T-cell (primary cell): ENCODE measurements at places on chromosomes 13 and 19.

GRCh38 chr13:88908961-88909441 is 1237.8 kb downstream of the SLITRK5 start:
- no peak for DNase-seq

DNA sequence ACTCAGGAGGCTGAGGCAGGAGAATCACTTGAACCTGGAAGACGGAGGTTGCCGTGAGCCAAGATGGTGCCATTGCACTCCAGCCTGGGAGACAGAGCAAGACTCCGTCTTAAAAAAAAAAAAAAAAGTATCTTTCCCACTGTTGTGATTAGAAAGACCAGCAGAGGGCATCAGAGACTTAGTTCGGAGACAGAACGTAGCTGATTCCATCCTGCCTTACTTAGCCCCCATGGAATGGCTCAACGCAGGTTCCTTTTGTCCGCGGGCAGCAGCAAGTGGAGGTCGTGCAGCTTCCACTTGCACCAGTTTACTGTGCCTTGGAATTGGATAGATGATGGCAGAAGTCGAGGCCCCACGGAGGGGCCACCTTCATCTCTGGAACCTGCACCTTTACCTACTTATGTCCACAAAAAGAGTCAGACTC is 8.1 kb downstream of the TIMM29 start:
- DNase-seq, result no peak

DNA sequence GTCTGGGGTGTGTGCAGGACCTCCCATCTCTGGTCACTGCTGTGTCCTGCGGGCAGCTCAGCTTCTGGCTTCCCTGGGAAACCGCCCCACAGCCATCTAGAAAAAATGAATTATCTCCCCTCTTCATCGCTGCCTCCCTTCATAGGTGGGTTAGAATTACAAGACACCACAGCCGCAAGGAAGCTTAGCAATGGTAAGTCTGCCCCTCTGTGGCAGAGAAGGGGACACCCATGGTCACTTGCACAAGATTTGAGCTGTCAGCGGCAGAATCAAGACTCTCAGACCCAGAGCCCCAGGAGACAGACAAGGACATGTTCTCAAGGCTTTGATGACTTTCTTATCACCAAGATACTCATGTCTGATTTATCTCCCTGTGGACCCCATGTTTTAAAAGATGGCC is 110.8 kb upstream of the PABPC3 start:
- no peak for DNase-seq

- DNase-seq, result no peak
Measured at GRCh38 chr13:49058761-49059160, 83.0 kb downstream of the FNDC3A start.

- peak; percentile 14 for DNase-seq
Measured at GRCh38 chr19:17755977-17756670, 4.8 kb downstream of the FCHO1 start.

- DNase-seq, result no peak
Measured at GRCh38 chr13:99383946-99384345, 76.7 kb upstream of the GPR183 start.

DNA sequence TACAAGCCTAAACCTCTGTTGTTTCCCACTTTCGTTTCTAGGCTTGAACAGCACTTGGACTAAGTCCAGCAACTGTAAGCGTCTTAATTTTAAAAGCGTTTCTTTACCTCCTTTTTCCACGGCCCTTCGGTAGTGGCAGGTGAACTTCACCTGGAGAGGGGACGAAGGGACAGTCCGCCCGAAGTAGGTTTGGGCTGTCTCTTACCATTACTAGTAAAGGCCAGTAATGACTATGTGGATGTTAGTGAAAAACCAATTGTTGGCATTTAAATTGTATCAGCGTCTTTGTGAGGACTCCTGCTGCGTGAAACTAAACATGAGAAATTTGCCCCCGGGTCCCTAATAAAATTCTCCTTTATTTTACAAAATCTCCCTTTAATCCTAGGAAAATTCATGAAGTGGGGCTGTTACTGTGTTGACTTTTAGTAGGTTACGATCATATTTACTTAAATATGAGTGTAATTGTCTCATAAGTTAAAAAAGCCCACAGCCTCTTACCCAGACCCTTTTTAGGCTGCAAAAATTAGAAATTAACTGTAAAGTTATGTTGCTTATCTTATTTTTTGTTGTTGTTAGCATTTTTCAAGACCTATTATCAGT is 983 bp downstream of the ITM2B start:
- no peak for DNase-seq

GRCh38 chr13:87128036-87128435 is 543.1 kb upstream of the SLITRK5 start:
- DNase-seq, result no peak

DNA sequence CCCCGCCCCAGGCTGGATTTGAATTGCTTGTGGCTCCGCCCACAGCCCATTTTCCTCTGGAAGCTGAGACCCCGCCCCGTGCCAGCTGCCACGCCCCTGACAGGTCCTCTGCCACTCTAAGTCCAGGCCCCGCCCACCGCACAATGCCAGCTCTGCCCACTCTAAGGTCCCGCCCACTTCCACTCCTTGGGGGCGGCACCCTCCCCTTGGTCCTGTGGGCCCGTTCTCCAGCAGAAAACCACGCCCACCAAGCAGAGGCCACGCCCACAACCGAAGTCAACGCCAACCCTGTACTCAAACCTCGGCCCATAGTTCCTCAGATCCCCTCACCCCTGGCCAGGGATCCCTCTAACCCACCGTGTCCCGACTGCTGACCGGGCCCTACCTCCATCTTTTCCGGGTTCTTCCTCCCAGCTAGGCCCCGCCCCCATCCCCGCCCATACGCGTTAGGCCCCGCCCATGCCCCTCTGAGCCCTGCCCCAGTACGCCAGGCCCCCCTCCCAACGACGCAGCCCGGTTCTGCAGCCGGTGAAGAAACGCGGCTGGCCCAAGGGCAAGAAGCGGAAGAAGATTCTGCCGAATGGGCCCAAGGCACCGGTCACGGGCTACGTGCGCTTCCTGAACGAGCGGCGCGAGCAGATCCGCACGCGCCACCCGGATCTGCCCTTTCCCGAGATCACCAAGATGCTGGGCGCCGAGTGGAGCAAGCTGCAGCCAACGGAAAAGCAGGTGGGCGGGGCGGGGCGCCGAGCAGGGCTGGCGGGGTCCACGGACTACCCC is 1.3 kb downstream of the HMG20B start:
- peak; percentile 77 for DNase-seq

GRCh38 chr13:43295321-43295720 is 271.9 kb downstream of the DNAJC15 start:
- DNase-seq, result no peak

- DNase-seq, result no peak
Measured at GRCh38 chr13:27120811-27121210, 50.8 kb downstream of the USP12 start.

- no peak for DNase-seq
Measured at GRCh38 chr19:16113727-16114126, 2.0 kb downstream of the RAB8A start.

- no peak for DNase-seq
Measured at GRCh38 chr13:41788552-41788951, 172.4 kb downstream of the VWA8 start.

GRCh38 chr13:110391273-110391672 is 84.2 kb downstream of the COL4A2 start:
- DNase-seq, result no peak

- DNase-seq, result no peak
Measured at GRCh38 chr13:83941701-83942335, 59.5 kb upstream of the SLITRK1 start.

DNA sequence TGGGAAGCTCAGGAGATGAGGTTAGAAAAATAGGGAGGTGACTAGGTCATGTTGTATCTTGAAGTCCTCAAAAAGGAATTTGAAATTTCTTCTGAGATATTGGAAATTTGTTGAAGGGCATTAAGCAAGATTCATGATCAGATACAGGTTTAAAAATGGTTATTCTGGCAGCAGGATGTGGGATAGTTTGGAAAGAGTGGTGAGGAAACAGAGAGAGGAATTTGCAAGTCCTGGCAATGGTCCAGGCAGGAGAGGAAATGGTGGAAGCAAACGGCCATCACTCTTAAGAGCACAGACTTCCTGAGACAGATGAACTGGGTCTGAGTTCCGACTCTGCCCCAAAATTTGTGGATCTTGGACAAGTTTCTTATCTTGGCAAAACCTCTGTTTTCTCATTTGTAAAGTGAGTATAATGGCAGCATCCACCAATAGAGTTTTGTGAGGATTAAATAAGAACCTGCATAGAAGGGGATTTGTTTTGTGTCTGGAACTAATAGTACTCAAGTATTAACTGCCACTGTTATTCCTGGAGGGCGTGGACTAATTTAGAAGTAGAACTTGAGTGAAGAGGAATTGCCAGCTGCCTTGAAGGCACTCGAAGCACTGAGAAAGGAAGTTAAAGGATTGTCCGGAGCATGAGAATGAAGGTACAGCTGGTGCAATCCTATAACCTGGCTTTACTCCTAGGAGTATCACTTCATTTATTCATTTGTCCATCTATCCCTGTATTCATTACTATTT is 99.6 kb downstream of the CCNA1 start:
- no peak for DNase-seq

GRCh38 chr19:43934055-43934984 is 762 bp downstream of the ZNF45 start:
- DNase-seq, result no peak

- no peak for DNase-seq
Measured at GRCh38 chr19:16033721-16034120, 42.6 kb upstream of the TPM4 start.

DNA sequence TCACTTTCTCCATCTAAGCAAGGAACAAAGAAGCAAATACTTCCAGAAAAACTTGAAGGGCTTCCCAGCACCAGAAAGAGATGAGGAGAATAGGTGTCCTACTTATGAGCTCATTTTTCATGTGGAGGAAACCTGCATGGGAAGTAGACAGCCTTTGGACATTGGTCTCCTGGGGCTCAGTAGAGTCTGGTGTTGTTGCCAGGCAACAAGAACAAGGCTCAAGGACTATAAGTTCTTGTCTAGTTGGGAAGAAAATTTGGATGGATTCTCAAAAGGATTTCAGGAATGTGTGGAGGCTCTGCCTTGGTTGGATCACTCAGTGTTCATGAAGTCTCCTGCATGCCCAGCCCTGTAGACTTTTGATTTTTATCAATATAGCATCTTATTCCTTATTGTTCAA is 84.5 kb downstream of the MBNL2 start:
- DNase-seq, result no peak

- DNase-seq, result no peak
Measured at GRCh38 chr13:73499695-73500094, 440.9 kb downstream of the KLF5 start.

DNA sequence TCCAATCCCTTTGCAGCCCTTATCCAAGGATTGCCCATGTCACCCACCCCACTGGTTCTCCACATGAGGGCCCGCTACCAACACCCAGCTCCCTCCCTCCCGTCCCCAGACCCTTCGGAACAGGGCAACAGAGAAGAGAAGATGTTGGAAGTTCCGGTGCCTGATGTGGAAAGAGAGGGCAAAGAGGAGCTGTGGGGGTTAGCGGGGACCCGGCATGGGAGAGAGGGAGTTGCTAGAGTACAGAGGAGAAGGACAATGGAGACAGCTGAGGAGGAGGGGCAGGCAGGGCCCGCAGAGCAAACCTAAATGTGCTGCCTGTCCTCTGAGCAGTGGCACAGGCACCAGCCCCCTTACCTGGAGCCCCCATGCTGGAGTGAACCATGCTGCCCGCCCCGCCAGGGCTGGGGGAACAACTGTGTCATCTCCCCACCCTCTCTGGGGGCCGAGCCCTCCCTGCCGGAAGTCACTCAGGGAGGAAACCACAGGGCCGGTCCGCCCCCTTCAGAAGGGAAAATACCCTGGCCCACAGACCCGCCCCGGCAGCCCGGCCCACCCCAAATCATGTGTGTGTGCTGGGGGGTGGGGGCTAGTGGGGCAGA is at the start of gene POU2F2:
Gene POU2F2 (minus strand): TSS at position 417 of the 599 bp plus-strand sequence. CDS start 35 bp downstream, at position 382.
- DNase-seq, result peak; percentile 89

- DNase-seq, result no peak
Measured at GRCh38 chr13:87622971-87623370, 48.2 kb upstream of the SLITRK5 start.

GRCh38 chr19:33132425-33132824 is 511 bp downstream of the WDR88 start:
- DNase-seq, result no peak

- DNase-seq, result peak; percentile 11
Measured at GRCh38 chr13:108227651-108228272, 9.6 kb downstream of the ABHD13 start.

- no peak for DNase-seq
Measured at GRCh38 chr19:50546527-50547221, 21.6 kb downstream of the LRRC4B start.

DNA sequence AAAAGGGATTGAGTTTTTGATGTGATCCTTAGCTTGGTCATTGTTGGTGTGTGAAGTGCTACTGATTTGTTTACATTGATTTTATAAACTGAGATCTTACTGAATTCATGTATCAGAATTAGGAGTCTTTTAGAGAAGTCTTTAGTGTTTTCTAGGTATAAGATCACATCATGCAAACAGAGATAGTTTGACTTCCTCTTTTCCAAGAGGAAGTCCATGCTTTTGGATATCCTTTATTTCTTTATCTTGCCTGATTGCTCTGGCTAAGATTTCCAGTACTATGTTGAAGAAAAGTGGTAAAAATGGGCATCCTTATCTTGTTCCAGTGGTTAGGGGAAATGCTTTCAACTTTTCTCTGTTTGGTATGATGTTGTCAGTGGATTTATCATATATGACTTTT is 561.2 kb upstream of the SLITRK1 start:
- DNase-seq, result no peak

- DNase-seq, result no peak
Measured at GRCh38 chr19:18292810-18293641, 11.6 kb upstream of the JUND start.

DNA sequence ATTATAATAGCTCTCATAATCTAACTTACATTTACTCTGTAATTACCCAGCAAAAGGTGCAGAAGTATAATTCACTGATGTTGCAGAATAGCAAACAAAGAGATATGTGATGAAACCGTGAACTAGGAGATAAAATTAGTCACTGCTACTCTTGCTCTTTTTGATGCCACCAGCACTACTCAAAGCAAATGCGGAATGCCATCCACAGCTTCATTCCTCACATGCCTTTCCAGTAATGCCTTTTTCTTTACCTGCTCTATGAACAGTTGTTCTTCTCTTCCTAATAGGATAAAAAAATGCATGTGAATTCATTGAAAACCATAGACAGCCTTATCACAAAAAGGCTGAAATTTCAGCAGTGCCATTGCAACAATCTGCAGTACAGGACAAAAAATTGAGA is 1129.5 kb downstream of the DIAPH3 start:
- DNase-seq, result no peak

DNA sequence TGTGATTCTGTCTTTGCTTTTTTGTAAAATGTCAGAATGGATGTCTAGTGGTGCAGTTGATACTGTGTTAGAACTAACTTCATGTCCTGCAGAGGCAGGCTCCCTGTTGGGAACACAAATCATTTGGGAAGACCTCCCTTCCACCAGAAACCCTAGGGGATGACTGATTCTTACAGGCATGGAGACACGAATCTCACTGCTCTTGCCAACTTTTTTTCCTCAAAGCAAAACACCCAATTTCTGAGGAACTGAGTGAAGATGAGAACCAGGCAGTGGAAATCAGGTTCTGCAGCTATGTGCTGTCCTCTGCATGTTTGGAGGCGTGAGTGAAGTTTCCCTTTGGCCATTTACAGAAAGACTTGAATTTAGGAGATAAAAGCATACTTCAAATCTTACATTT is 87.5 kb upstream of the CSNK1A1L start:
- DNase-seq, result no peak

- DNase-seq, result no peak
Measured at GRCh38 chr13:24361113-24361512, 51.7 kb downstream of the C1QTNF9 start.

- no peak for DNase-seq
Measured at GRCh38 chr13:42873081-42873480, 91.7 kb downstream of the FAM216B start.

GRCh38 chr13:30708541-30708940 is 26.8 kb upstream of the ALOX5AP start:
- no peak for DNase-seq

GRCh38 chr19:21323000-21323399 is 6.2 kb downstream of the ZNF708 start:
- no peak for DNase-seq
